Pulmonary artery endothelial cell (primary cell): ENCODE measurements at places on chromosomes 3 and 15.

DNA sequence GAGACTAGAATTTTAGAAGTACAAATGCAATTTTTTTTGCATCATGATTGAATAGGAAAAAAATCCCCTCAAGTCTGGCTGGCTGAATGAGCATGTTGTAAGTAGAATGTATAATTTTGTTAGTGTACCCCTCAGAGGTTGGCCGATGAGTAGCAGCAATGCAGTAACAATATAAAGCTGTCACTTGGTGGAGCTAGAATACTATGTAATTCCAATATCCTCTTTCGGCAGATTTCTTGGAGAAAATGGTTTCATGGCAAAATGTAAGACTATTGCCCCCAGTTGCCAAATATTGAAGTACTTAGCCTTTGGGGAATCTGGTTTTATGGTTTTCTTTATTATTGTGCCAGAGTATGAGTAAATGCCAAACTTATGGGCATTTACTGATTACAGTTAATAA lies 39.8 kb upstream of the SGO1 start:
- DNase-seq = peak; percentile 36

DNA sequence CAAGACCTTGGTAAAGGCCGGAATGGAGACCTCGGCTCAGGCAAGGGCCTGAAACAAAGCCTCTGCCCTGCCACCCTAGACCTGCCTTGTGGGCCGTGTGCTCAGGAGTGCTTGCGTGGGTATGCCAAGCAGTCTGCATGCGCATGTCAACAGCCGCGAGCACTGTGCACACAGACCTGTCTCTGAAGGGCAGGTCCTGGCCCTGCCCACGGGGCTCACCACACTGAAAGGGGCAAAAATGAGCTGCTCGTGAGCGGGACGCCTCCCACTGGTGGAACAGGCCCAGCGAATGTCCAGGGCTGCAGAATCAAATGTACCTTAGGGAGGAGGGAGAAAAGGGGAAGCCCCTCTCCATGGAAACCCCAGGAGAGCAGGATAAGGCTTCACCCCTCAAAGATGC lies 44.3 kb upstream of the FGD5 start:
- no peak for DNase-seq

DNA sequence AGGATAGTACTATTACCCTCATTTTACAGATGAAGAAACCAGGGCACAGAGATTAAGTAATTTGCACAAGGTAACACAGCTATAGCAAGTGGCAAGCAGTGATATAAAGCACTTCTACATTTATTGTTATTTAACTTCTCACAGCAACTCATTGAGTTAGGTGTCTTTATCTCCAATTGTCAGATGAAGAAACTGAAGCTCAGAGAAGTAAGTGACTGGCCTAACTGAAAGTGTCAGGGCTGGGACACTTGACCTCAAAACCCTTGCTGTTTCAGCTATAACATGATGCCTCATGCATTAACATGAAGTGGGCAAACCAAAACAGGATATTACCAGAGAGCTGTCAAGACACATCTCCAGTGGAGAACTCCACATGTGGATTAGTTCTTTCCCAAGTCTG lies 65.8 kb upstream of the LEKR1 start:
- DNase-seq = no peak

GRCh38 chr3:39323494-39323893 lies 6.0 kb upstream of the CCR8 start:
- DNase-seq = no peak

- DNase-seq = no peak
These were observed 251.0 kb upstream of the MCTP2 start for GRCh38 chr15:93980261-93980911.
